ENCODE measurements at places on chromosomes 16 and 17.

DNA sequence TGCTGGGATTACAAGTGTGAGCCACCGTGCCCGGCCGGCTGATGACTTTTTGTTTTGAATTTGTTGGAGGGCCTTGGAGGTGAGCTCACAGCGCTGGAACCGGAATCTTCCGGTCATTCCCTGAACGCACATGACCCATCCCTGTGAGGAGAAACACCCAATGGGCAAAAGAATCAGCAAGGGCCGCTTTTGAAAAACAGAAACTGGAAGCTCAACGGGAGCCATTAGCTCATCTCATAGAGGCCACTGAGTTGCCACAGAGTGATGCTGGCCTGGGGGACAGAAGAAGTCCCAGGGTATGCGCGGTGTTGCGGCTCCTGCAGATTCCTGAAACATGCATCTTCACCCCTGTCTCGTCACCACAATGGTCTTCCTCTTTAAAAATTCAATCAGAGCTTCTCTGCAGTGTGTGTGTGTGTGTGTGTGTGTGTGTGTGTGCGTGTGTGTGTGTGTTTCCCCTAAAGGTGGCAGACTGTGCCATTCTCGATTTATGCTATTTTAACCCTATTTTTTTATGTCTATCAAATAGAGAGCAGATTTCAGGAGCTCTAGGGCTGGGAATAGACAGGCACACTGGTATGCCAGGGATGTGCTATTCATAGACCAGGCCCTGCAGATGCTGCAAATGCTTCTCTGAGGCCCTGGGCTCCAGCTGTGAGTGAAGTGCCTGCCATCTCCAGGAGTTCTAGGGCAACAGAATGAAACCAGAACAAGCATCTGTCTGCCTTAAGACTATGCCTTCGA, 68.3 kb downstream of the MARCHF10 start:
- DNase-seq, result no peak

DNA sequence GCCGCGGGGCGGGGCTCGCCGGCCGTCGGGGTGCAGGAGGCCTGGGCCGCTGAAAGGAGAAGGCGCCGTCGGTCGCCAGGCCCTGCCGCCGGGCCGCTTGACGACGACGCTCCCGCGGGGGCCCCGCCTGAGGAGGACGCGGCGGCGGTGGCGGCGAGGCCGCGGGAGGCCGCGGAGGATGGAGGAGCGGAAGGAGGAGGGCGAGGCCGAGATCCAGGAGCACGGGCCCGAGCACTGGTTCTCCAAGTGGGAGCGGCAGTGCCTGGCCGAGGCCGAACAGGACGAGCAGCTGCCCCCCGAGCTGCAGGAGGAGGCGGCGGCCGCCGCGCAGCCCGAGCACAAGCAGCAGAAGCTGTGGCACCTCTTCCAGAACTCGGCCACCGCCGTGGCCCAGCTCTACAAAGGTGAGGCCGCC, 430 bp downstream of the HAPSTR1 start:
- DNase-seq, result no peak

DNA sequence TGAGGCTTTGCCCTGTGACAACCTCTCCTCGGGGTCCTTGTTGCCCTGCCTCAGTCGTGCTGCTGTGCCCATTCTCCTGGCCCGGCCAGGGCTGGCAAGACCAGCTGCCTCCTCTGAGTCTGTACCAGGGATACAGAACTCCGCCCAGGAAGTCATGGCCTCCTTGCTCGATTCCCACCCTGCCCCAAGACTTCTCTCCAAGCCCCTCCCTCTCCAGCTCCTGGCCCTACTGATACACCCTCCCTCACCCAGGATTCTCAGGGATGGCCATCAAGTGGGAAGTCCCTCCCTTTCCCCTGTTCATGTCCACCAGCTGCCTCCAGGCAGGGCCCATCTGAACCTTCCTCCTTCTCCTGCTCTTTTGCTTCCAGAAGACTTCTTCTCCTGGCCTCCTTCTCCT, 11.2 kb upstream of the TMEM208 start:
- no peak for DNase-seq

GRCh38 chr17:73269329-73269615, 7.6 kb upstream of the CPSF4L start:
- no peak for DNase-seq

GRCh38 chr16:53817812-53818550, 114.0 kb downstream of the FTO start:
- DNase-seq, result no peak

GRCh38 chr16:56953006-56953405, 8.7 kb upstream of the CETP start:
- no peak for DNase-seq

GRCh38 chr16:88507231-88507743, 54.2 kb downstream of the ZFPM1 start:
- no peak for DNase-seq

DNA sequence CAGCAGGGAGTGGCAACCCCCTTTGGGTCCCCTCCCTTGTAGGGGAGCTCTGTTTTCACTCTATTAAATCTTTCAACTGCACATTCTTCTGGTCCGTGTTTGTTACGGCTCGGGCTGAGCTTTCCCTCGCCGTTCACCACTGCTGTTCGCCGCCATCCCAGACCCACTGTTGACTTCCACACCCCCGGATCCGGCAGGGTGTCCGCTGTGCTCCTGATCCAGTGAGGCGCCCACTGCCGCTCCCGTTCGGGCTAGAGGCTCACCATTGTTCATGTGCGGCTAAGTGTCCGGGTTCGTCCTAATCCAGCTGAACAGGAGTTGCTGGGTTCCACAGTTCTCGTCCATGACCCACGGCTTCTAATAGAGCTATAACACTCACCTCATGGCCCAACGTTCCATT, 408.1 kb downstream of the KCNJ2 start:
- no peak for DNase-seq

DNA sequence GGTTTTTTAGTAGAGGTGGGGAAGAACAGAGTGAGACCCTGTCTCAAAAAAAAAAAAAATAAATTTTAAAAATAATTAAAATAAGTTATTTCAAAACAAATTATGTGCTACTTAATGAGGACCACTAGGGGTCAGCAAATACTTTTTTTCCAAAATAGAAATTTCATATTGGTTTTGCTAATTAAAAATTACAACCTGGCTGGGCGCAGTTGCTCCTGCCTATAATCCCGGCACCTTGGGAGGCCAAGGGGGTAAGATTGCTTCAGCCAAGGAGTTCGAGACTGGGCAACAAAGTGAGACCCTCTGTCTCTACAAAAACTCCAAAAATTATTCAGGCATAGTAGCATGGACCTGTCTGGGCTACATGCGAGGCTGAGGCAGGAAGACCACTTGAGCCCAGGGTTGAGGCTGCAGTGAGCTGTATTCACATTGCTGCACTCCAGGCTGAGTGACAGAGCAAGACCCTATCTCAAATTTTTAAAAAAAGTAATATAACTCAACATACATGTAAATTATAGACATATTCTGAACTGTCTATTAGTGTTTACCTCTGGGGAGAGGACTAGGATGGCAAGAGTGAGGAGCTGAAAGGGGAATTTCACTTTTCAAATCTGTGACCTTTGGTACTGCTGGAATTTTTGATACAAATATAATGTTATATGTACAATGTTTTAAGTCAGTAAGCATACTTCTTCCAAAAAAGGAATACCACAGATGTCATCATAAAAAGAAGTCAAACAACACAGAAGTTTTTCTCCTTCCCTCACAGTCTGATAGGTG, 8.1 kb downstream of the MEIOB start:
- no peak for DNase-seq

DNA sequence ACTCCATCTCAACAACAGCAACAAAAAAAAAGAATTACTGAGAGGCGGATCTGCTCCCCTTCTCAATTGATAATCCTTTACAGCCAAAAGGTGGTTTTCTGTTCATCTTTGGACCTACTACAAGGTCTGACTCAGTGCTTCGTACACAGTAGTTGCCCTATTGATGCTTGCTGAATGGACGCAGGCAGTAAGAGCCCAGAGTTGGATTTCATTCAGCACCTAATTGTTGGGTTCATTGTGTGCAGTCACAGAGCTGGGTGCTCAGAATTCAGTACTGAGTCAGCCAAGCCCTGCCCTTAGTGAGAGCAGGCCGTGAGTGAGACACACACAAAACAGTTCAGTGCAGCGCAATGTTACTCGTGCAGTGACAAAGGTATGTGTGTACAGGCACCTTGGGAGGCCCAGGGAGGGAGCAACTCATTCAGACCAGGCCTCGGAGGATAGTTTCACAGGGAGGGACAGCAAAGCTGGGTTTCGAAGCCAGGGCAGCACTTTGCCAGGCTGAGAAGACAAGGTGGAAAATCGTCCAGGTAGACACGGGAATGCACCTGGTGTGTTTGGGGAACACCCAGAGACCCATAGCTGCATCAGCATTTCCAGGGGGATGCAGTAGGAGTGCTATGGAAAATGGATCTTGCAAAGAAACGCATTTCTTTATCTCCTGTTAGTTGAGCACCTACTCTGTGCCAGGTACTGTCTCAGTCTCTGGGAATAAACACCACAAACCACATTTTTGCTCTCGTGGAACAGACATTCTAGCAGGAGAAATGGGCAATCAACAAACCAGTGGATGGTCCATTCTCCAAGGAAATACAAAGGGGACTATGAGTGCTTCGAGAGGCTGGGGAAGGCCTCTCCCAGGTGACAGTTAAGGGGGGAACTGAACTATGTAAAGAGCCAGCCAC, 18.1 kb upstream of the KRT17 start:
- DNase-seq, result no peak
